Cortex of kidney (tissue), 1 donor: ENCODE measurements at places on chromosomes 2 and 18.

DNA sequence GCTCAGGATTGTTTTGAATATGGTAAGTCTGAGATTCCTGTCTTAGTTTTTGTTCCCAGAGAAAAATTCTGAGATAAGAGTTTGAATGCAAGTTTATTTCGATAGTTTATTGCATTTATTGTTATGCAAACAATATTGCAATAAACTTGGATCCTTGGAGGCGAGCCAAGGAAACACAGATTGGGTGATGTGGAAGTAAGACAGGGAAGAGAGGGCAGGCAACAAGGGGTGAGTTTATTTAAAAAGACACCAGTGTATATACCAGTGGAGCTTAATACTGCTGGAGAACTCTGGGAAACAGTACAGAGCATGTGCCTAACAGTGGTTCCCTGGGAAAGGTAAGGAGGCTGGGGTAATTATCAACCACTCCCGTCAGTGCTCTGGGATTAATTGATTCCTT, 87.5 kb upstream of the NEDD4L start:
- no peak for DNase-seq

- no peak for DNase-seq
These were observed 192.5 kb downstream of the SH3BP4 start for GRCh38 chr2:235144291-235144690.

DNA sequence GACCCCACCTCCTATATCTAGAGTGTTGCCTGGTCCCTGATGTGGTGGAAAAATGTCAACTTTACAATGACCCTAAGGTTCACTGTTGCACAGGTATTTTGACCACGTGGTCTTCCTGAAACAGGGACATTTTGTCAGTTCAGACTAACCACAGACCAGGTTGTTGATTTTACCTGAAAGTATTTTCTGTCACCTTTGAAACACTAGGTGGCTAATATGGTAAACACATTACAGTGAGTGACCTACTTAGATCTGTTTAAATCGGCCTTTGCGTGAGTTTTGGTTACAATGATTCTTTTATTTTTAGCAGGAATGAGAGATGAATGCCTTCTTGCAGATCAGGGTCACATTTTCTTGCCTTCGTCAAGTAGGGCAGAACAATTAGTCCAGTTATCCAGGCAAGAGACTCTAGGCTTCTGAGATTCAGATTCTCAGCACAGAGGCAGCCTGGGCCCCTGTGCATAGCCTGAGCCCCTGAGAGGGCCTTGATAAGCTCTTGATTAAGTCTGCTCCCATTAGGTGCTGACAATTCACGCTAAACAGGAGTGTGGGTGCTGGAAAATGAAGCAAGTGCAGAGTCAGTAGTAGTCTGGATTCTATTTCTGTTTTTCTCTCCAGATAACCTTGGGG, 226.2 kb downstream of the KCNS3 start:
- DNase-seq = no peak

GRCh38 chr2:43924463-43924862, 71.3 kb downstream of the LRPPRC start:
- no peak for DNase-seq

DNA sequence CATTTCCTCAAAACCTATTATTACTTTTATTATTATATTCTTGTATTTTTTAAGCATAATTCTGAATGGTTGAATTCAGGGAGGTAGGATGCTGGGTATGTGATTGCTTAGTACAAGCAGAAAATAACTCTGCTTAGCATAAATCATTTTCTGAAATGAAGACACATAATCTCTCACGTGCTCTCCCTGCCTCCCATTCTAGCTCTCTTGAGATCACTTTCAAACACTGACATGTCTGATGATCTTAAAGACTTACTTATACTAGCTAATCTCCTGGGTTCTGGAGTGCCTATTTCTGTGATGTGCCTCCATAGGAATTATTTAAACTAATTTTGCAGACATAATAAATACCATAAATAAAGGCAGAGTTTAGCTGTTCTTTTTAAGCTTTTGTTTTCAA, 1136.0 kb downstream of the SUCLG1 start:
- no peak for DNase-seq

DNA sequence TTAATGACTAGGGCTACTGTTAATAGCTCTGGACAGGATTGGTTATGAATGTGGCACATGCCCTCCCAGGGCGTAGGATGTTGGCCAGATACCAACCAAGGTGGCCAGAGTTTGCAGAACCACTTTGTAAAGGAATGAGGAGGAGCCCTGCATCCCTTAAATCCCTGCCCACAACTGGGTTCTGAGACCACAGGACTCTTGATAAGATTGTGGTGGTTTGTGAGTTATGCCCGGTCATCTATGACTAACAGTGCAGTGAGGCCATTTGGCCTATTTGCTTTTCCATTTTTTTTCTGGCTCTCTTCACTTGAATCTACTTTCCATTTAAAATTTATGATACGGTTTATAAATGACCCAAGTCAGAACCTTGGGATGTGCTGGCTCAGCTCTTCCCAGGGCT, 294.5 kb downstream of the PRKCE start:
- DNase-seq = no peak

GRCh38 chr2:212842544-212843185, 304.1 kb upstream of the ERBB4 start:
- DNase-seq = no peak

DNA sequence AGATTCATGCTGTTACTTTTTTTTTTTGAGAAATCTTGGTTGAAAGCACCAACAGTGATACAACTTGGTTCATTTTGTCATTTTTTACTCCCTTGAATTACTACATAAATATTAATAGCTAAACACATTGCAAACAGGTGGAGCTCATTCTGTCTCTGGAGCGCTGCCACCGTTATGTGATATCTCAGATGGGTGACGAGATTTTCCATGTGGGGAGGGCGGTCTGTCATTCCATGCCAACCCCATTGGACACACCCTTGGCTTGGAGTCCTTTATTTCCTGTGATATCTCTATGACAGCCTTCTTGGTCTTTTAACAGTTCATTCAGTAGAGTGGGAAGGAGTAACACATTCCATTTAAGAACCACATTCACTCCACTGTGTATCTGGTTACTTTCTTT, 794.8 kb downstream of the SATB2 start:
- DNase-seq = no peak

DNA sequence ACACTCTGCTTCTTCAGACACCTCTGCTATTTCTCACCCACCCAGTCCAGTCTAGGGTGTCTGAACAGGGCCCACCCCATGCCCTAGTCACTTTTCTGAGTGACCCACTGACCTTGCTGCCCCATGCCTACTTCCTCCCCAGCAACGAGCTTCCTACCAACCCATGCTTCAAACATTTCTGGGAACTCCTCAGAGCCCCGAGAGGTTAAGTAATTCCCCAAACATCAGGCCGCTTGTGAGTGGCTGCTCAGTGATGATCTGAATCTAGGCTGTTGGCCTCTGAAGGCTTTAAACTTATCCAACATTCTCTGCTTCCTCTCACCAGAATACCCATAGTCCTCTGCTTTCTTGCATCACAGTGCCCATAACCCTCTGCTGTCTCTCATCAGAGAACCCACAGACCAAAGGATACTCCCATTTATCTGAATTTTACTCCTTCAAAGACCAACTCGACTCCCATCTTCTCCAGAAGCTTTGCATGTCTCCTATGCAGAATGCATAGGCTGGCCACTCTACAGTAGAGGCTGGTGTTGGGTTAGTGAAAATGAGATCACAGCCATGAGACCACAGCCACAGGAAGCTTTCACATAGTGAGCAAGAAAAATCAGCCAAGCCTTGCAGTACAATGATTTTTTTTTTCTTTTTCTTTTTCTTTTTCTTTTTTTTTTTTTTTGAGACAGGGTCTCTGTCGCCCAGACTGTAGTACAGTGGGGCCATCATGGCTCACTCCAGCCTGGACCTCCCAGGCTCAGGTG, 309.5 kb upstream of the LYPD1 start:
- DNase-seq = no peak

DNA sequence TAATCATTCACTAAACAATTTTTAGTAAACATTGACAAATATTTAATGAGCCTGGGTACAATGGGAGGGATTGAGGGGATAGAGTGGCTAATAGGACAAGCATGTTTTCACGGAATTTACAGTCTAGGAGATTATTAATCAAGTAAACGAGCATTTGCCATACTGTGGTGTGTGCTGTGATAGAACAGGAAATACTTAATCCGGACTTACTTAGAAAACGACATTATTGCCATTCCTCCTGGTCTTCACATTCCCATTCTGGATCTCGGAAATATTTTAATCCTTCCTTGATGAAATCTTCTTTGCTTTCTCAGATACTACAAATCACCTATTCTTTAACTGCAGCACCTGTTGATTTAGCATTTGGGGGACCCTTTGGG, 905 bp downstream of the TTLL4 start:
- DNase-seq = no peak

GRCh38 chr2:238882082-238882755, 34.3 kb downstream of the TWIST2 start:
- DNase-seq = no peak

DNA sequence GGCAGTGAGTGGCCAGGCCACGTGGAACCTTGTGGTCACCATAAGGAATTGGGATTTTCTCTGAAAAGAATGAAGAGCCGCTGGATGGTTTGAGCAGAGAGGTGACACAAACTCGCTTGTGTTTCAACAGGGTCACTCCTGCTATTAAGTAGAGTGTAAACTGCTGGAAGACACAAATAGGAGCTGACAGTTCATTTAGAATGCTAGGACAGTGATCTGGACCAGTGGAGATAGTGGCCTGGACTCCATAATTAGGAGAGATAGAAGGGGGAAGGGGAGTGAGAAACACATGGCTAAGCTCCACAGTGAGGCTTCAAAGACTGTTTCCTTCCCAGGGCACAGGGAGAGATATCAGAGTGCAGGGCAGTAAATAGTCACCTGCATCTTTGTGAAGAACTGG, 381.1 kb upstream of the ST6GAL2 start:
- DNase-seq = no peak

DNA sequence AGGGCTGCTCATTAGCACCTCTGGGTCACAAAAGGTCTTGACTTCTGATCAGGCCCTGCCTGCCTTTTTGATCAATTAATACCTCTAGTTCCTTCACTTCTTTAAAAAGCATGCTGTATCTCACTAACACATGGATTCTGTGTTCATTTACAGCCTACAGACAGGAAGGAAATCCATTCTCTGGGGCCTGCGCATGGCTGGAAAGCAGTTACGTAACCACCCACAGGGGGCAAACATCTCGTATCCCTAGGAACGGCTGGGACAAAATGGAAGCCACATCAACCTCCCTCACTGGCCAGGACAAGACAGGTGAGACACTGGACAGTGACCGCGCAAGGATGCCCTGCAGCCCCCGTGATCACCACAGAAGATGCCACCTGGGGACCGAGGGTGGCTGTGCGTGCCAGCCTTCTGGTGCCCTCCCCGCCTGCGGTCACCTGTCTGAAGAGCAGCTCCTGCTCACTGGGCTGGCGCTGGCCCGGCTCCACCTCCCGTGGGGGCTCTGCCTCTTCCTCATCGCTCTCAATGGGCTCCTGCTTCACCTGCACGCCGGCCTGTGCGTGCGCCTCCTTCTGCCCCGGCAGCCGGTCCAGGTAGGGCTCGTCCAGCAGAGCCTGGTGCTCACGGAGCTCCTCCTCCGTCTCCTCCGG, 266.9 kb downstream of the TWIST2 start:
- DNase-seq = no peak

- no peak for DNase-seq
These were observed 209.5 kb upstream of the TWIST2 start for GRCh38 chr2:238638100-238638981.
